ENCODE measurements at places on chromosomes 7 and 10. TPM values are rescaled to one million over a fixed set of nuclear protein-coding genes. Genes with fewer than 3 reads are reported as not detected.
A peak's percentile ranks its signal among the peaks of the same experiment; 100 is the strongest.

CCL24 gene
- 1.2 TPM for total RNA-seq

- no peak for DNase-seq
Observed at GRCh38 chr7:132764762-132765161, 188.5 kb upstream of the PLXNA4 start.

DNA sequence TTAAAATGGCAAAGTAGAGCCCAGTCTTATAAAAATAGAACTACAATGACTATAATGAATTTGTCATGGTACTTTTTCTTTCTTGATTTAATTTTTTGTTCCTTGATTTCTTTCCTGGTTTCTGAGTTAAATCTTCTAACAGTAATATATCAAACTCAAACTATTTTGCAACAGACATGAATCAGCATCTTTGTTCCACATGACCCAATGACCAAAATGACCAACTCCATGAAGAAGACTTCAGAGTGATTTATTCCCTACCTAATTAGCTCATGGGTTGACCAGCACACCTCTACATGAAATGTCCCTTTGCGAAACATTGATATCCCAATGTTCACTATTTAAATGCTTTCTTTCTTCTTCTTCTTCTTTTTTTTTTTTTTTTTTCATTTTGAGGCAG is 30.9 kb downstream of the NMT2 start:
- DNase-seq: no peak

GRCh38 chr7:40419806-40420205 is 285.0 kb downstream of the SUGCT start:
- no peak for DNase-seq

DNA sequence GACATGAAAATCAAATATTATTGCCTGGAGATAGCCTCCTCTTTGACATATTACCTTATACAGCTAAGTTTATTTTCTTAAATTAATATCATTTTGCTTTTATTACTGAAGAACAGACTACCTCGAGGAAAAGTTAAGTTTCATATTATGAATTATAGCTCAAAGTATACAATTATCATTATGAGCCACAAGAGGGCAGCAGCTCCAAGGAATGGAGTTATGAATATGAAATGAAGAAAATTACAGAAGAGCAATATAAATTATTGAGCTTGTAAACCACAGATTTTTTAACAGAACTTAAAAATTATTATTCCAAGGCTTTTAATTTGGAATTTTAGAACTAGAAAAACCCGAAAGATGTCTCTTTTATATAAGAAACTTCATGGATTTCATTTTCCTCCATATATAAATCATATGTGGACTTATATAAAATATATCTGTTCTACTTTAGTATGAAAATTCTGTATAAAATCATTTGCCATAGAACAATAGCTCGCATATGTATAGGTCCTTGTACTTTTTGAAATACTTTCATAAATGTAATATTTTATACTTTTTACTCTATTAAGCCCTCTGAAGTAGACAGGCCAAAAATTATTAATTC is 40.1 kb downstream of the IQUB start:
- DNase-seq: no peak

ING3 gene
- total RNA-seq: 14.8 TPM

GRCh38 chr7:33536398-33537103 is 368.8 kb upstream of the BMPER start:
- DNase-seq: no peak

SLC16A12 gene
- 1.7 TPM for total RNA-seq

GRCh38 chr10:63376560-63377304 is 89.0 kb downstream of the JMJD1C start:
- DNase-seq: no peak

DNA sequence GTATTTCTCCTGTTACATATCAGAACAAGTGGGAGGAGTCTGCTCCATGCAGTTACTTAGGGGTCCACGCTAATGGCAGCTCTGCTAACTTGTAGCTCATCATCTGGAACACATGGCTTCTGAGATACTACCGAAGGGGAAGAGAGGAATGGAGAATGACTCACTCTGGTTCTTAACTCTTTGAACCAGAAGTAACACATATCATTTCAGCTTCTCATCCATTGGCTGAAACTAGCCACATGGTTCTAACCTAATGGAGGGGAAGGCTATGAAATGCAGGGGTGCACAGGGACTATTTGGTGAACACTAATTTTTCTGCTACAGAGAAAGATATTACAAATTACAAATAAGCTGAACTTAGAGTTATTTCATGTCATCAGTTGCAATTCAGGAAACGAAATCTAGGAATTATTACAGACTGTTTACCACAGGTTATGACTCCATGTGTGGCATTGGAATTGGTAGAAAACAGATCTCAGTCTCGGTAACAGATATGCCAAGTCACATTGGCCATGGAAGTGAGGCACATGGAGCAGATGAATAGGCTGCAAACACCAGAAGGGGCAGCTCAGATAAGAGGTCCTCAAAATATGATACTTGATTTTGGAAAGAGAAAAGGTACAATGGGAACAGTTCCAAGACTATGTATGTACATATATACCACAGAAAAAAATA is 9.4 kb upstream of the KAT6B start:
- no peak for DNase-seq

GATA3 gene
- 16.0 TPM for total RNA-seq

DNA sequence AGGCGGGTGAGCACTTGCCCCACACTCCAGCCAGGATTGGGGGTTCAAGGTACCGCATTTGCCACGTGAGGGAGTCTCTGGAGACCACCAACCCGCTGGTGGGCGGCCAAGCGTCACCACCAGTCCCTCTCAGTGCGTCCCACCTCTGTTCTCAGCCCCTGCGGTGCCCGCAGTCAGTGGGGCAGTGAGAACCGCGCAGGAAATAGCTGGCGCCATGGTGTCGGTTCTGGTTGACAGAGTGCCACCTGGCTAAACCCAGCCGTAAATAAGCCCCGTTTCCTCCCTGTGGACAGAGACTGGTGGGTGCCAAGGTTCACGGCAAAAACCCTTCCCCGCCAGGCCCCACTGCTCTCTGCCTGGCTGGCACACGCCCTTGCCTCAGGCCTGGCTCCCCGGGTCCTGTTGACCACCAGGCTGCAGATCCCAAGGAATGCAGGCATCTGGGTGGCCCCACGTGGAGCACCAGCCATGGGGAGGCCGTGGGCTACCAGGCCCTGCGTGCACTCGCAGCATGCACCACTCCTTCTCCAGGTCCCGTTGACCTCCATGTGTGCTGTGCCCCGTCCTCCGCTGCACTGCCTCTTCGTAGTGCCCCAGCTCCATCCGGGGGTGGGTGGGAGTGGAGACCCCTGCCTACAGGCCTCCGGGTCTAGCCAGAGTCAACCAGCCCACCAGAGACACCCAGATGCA is 140.0 kb downstream of the LHPP start:
- DNase-seq: no peak

FAM20C gene
- 11.8 TPM for total RNA-seq

CD36 gene
- 589 TPM for total RNA-seq

GRCh38 chr7:4479367-4480039 is 202.6 kb upstream of the FOXK1 start:
- peak; percentile 15 for DNase-seq

DNA sequence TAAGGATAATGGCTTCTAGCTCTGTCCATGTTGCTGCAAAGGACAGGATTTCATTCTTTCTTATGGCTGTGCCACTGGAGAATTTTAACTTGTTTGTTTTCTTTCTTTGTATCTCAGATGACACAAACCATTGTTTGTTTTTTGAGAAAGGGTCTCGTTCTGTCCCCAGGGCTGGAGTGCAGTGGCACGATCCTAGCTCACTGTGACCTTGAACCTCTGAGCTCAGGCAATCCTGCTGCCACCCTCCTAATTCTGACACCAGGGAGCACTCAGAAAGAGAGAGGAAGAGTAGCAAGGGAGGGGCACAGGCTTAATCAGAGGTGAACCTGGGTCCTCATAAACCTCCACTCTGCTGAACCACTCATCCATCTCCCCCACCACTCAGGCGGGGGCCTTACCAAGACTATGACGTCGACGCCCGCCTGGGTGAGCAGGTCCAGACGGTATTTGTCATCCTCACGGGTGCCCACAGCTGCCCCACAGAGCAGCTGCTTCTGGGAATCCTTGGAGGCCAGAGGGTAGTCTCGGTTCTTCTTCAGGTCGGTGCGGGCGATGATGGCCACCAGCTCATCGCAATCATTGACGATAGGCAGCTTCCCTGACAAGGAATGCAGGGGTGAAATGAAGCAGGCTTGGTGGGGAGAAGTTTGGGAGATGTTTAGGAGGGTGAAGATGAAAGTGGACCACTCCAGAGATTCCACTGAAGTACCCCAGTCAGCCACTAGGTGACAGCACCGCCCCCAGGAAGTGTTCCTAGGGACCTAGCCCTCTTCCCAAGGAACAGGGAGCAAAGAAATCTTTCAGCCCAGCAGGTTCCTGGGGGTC is 11.6 kb downstream of the IMPDH1 start:
- peak; percentile 20 for DNase-seq

DNA sequence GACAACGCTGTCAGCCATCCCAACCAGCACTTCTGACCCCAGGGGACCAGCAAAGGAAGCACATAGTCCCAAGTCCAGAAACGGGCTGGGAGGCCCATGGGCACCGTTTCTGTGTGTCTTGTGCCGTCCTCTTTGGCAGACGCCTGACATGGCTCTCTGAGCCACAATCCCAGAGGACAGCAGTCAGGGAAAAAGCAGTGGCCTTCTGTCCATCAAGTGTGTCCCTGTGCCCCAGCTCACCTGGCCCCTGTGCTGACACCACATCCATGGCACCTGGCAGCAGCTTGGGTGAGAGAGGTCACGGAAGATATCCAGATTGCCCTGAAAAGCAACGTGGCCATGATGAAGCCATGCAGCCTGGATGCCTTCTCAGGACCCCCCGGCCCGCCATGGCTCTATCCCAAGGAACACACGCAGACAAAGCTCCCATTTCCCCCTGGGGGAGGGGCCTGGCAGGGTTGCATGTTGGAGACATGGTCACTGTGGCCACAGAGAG is 38.1 kb upstream of the ANTXRL start:
- DNase-seq: no peak
